Ureter (tissue), 1 donor: ENCODE measurements at places on chromosomes 7 and 10. TPM values are rescaled to one million over a fixed set of nuclear protein-coding genes. Genes with fewer than 3 reads are reported as not detected.

GRCh38 chr7:27344471-27344870, 101.9 kb downstream of the EVX1 start:
- DNase-seq = no peak

DNA sequence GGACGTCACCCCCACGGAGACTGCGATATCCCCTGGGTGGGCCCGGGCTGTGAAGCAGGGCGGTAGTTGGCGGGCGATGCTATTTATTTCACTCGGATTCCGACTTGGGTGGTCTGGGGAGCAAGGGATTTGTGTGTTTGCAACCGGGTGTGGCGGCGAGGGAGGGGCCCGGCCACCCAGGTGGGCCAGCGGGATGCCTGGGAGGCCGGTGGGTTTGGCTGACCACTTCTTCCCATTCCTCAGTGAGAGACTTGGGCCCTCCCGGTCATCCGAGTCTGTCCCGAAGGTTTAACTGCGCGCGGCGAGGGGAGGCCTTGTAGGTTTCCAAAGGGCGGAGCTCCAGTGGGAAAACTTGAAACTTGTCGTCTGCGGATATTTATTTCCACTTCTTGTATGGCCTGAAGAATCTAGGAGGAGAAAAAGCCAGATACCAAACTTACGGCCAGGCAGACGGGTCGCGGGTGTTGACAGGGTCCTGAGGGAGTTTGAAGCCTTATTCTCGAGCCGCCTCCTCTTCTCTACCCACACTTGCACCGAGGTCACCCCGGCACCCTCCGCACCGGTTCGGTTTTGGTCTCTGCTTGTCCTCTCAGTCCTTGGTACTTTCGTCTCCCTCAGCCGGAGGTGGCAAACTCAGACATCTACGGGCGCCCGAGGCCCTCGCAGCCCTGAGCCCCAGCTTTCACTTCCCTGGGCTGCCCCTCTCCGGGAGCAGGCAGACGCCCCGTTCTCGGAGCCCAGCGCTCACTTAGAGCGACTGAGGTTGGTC, 17.9 kb downstream of the ZNF316 start:
- no peak for DNase-seq

DNA sequence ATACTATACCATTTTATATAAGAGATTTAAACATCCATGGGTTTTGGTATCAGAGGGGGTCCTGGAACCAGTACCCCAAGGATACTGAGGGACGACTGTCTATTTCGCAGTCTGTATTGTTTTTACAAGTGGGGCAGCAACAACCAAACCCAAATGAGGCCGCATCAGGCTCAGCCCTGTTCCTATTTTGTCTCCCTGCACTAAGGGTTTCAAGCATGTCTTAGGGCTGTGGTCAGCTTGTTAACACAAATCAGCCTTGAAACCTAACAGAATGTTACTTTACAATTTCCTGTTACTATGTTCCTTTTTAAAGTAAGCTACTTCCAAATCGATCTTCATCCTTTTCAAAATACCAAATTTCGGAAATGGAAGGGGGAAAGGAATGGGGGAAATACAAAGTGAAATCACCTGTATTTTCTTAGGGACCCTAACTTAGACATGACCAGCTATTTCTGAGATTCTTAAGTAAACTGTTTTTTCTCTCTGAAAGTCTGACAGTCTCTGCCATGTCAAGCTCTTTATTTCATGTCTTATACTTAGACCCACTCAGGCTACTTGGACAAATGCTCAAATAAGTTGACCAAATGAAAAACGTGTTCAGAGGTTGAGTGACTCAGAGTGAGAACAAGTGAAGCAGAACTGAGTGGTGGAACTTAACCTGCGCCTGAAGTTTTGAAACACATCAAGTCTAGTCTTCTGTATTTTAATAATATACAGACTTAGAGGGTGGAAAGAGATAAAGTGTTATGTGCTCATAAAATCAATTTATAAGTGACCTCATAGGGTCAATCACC, 75.8 kb downstream of the C1GALT1 start:
- no peak for DNase-seq

DNA sequence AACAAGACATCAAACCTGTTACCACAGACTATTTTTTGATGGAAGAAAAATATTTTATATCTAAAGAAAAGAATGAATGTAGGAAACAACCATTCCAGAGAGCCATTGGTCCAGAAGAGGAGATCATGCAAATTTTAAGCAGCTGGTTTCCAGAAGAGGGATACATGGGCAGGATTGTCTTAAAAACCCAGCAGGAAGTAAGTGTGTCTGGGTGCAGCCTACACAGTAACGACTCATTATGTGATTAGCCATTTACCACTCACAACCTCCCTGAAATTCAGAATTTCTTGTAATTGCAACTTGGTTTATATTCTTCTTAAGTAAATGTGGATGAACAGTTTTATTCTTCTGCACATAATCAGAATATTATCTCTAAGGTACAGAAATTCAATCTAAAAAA, 46.2 kb downstream of the NOC3L start:
- DNase-seq = no peak

- peak; percentile 63 for DNase-seq
Measured at GRCh38 chr7:151272405-151272804, 23.9 kb upstream of the SMARCD3 start.

DNA sequence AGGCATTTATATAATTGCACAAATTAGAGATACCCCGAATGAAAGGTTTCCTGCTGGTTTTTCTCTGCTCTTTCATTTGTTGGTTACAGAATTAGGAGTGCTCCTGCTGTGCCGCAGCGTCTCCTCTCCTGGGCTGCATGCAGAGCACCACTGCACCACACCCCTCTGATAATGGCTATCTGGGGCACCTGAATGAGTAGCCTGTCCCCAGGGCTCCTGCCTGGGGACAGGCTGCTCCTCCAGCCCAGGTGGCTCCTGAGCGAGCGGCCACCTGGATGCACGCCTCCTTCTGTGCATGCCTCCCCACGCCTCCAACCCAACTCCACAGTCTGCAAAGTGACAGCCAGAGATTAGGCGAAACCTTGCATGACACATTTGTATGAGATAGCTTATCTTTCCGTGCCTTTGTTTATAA, 242.6 kb upstream of the FZD8 start:
- no peak for DNase-seq

DNA sequence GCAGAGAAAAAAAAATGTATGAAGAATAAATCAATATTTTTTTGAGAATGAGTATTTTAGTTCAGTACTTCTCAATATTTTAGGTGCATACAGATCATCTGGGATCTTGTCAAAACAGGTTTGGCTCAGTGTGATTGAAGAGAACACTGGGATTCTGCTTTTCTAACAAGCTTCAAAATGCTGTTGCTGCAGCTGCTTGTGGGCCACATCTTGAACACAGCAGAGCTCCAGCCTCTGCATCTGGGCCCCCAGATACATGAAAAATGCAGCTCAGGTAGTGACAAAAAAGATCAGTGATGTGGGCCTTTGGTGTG, 1177.1 kb upstream of the C7orf33 start:
- DNase-seq = no peak

- no peak for DNase-seq
Measured at GRCh38 chr7:96059075-96059474, 262.8 kb downstream of the SLC25A13 start.

GRCh38 chr7:6571160-6571779, 6.0 kb upstream of the ZDHHC4 start:
- DNase-seq = no peak

DNA sequence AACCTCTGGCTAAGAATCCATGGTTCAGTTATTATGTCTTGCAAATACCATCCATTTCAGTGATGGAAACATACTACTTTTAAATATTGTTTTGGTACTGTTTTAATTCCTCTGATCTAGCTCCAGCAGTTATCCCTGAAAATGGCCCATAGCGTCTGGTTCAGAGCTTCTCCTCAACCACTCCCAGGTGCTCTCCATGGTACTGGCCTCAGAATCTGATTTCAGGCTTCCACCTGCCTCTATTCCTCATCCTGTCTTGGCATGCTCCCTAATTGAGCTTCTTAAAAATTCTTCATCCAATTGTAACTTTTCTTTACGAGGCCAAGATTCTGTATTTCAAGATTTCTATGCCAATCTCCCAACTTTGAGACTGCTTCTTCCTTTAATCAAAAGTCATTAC, 236.3 kb downstream of the HTR7 start:
- DNase-seq = no peak

DNA sequence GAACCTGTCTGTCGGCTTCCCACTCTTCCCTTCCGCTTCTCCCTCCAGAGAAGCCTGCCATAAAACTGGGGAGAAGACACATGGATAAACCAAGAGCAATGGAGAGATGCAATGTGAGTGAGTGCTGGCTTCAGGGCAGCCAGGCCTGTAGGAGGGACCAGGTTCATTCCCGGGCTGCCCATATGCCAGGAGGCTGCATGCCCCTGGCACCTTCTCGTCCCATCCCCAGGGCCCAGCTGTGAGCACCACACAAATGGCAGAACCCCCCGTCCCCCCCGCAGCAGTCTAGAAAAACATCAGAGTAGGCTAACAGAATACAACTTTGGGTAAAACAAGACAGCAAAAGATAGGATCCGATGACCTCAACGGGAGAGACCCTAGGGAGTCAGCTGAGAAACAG, 341.3 kb upstream of the SHH start:
- no peak for DNase-seq

GRCh38 chr7:120724448-120724847, 133.5 kb downstream of the TSPAN12 start:
- DNase-seq = no peak

DNA sequence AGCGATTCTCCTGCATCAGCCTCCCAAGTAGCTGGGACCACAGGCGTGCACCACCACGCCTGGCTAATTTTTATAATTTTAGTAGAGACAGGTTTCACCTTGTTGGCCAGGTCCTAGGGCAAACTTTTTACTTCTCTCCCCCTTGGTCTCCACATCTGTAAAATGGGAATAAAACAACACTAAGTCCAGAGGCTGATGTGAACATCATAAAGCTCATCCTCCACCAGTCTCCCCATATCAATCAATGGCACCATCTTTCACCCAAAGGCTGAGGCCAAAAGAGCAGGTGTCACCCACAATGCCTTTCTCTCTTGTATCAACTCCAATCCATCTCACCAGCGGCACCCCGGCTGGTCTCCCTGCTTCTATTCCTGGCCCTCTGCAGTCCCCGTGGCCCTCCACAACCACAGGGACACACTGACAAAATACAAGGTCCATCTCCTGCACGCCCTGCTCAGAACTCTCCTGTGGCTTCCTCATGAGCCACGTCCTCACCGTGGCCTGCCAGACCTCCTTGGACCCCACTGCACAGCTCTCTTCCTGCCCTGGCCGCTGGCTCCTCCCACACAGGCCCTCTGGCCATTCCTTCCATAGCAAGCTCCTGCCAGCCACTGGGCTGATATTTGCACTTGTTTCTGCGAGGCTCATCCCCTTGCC, 179.0 kb downstream of the FAM107B start:
- no peak for DNase-seq

GRCh38 chr7:95686109-95686508, 86.2 kb upstream of the DYNC1I1 start:
- DNase-seq = peak; percentile 51

- DNase-seq = no peak
Measured at GRCh38 chr10:95785942-95786669, 30.1 kb downstream of the ENTPD1 start.

Gene GRID1
- 2.7 TPM for total RNA-seq

Gene PLA2G12B
- not detected for total RNA-seq

Gene MINDY4
- total RNA-seq = 16.8 TPM

Gene FEZF1
- total RNA-seq = not detected

Gene TMEM236
- total RNA-seq = 0.49 TPM

Gene ARMH3
- total RNA-seq = 26.5 TPM

Gene GPRIN2
- total RNA-seq = 9.4 TPM

Gene COL26A1
- total RNA-seq = not detected

Gene UTF1
- total RNA-seq = not detected
